Cardiac muscle cell (in vitro differentiated cells and primary cell): ENCODE measurements at places on chromosomes 1 and 21.

DNA sequence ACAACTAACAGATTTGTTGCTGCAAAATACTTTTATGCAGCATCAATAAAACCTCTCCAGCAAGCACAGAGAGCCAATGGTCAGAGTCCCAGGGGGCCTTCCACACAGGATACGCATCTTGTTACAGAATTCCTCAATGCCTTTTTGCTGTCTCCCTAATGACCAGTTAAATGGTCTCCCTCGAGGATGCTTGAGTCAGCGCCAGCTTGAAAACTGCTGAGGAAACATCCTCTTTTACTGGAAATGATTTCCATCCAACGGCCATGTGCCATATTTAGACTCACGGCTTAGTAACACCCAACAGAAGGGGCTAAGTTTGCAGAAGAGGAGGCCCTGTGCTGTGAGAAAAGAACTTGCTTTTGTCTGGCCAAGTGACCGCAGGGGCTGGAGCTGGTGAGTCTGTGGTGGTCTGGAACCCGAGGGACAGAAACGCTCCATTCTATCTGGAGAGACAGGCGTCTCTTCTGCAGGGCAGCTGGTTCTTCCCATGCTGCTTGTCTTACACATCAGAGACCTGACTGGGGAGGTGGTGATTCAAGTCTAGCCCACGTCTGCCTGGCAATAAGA, 496.4 kb downstream of the SETD4 start:
- peak; percentile 97 for DNase-seq

DNA sequence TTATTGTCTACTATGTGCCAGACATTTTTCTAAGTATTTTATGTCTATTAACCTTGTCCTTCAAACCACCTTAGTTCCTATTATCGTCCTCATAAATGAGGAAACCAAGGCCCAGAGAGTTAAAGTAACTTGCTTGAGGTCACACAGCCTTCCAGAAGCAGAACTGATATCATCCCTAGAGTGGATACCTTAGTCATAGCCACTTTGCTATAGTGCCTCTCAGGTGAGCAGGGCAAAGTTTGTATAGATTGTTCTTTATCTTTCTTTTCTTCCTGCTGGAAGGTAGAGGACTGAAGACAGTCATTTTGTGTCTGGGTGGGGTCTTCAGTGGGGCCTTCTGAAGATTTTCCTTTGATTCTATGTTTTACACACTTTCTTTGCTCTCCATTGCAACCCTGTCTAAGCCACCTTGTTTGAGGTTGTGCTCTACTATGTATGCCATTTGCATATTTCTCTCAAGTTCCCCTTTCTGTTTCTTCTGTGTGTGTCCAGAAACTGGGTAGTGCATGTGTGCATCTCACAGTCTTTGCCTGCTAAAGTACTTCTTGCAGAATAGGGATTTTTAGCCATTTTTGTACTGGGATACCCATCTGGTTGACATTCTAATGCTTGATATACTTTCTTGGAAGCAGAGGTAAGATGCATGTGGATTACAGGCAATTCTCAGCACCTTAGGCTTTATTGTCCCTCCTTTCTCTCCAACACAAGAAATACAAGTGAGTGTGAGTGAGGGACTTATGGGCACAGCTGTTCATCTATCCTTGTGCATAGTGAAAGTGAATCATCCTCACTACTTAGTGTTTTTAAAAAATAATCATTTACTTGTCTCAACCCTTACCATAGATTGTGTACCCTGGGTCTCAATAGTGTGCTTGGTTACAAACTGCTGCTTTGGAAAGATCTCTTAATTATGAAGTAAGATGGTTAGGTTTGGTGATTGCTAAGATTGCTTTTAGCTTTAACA, 207.6 kb upstream of the HMCN1 start:
- no peak for DNase-seq

GRCh38 chr21:21688889-21689288, 690.7 kb downstream of the NCAM2 start:
- peak; percentile 62 for DNase-seq

DNA sequence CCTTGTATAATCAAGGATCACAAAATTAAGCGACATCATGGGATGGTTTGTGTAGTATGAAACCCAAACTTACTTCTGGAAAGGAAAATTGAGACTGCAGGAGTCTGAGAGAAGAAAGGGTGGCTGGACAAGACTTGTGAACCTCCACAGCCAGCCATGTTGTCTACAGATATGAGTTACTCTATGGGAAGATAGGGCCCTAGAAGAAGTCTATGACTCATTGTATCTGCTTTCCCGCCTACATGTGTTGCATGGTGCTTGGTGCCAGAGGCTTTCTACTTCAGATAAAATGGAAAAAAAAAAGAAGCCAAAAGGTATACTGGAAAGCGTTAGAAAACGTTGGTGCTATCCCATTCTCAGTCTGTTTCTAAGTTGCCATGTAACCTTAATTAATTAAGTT, 18.7 kb upstream of the OR6N2 start:
- DNase-seq = peak; percentile 2

DNA sequence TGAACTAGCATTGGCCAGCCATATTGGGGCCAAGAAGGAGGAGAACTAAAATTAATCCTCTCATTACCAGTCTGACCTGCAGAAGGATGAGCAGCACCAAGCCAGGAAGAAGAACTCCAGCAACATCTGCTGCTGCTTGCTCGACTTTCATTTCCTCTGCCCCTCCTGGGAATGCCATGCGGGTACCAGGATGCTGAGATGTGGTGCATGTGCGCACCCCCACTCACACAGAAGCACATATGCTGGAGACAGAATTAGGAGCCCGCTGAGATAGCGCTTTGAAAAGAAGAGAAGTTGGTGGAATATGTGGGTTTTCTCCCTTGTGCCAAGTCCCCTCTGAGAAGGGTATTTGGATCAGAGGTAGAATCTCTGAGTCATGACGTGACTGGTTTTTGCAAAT, 70.4 kb downstream of the PLXNA2 start:
- DNase-seq = no peak

DNA sequence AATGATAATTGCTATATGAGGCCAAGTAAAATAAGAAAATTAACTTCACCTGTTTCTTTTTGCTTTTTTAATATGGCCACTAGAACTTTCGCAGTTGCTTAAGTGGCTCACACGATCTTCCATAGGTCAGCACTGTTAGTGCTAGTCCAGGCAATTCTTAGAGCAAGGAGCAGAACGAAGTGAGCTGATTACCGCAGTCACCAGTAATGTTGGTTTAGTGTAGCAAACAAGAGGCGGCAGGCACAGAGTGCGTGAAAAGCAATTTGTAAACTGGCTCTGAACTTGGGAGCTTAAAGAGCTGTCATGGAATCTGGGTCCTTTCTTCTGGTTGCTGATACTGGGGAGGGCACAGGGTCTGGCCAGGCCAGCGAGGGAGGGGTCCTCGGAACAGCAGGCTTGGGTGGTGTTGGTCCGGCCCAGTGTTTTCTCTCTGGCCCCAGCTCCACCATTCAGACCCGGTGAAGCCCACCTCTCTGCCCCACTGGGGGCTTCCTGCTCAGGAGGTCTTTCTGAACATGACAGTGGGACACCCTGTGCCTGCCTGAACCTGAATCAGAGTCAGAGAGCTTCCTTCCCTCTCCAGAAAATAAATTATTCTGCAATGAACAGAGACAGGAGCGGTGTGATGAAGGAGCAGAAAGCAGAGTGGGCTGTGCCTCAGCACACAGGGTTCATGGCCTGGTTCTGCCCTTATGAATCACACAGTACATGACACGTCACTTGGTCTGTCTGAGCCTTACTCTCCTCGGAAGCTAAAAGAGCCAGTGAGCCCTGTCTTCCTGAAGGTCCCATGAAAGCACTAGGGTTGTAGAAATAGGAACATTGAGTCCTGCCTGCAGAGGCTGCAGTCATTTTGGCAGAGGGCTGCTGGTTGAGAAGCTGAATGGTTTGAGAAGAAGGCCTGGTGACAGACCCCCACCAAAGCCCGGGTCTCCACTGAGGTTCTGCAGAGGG, 11.9 kb downstream of the ETS2 start:
- peak; percentile 59 for DNase-seq

GRCh38 chr1:94725566-94725965, 94.6 kb upstream of the SLC44A3 start:
- peak; percentile 37 for DNase-seq

- peak; percentile 47 for DNase-seq
Observed at GRCh38 chr1:43557744-43558245, 27.1 kb downstream of the PTPRF start.

DNA sequence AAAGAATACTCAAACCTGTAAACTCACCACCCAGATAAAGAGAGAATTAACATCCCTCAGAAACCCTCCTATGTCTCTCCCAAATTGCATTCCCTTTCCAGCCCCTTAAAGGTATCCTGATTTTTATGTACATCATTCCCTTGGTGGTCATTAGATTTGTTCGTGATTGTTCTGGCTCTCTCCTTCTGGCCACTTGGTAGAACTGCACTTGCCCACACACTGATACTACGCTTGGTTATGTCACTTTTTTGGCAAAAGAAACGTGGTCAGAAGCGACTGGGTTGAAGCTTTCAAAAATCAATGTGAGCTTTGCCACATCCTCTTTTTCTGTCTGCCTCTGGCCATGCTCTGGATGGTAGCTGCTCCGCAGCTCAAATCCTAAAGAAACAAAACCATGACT, 76.3 kb downstream of the KRTAP19-8 start:
- no peak for DNase-seq

DNA sequence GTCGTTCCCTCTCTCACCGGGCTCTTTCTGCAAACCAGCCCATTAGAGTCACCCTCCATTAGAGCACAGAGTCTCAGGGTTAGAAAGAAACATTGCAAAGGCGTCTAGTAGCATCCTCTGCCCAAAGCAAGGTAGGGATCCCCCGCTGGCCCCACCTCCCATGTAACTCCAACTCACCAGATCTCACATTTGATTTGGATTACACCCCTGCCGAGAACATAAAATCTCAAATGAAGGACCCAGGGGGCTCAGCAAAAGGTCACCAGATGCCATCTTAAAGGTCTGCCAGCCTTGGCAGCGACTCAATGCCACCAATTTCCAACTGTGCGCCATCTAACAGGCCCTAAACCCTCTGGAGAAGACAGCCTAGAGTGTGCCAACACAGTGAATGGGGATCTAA, 14.1 kb downstream of the C1orf87 start:
- no peak for DNase-seq

- no peak for DNase-seq
Observed at GRCh38 chr1:29650041-29650400, 413.7 kb downstream of the PTPRU start.

- no peak for DNase-seq
Observed at GRCh38 chr1:210608767-210609166, 280.1 kb downstream of the HHAT start.

DNA sequence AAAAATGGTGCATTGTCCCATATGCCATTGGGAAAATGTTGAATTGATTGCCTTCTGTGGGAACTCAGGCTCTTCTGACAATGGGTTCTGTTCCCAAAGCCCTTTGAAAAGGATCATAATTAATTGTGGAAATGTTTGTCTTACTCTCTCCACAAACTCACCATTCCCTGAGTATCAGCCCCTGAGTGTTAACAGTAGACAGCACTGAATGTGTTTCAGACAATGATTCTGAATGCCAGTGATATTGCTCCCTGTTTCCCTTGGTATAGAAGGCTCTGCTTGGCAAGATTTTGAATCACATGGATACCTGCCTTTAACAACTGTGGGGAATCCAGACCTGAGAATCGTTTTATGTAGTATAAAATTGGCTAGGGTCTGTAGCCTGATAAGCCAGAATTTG, 1096.8 kb downstream of the ADGRL2 start:
- DNase-seq = no peak

DNA sequence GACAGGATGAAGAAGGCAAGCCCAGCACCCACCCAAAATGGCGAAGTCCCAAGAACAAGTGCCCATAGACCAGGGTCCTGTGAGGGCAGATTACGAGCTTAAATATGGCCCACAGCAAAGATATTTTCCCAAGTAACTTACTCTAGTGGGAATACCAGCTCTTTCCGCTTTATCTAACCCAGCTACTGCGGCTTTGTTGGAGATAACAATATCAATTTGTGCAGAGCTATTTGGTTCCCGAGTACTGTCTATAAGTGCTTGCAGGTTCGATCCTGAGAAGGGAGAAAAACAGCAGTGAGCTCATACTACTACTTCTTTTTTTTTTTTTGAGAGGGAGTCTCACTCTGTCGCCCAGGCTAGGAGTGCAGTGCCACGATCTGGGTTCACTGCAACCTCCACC, 14.3 kb upstream of the DNAJC28 start:
- DNase-seq = no peak

DNA sequence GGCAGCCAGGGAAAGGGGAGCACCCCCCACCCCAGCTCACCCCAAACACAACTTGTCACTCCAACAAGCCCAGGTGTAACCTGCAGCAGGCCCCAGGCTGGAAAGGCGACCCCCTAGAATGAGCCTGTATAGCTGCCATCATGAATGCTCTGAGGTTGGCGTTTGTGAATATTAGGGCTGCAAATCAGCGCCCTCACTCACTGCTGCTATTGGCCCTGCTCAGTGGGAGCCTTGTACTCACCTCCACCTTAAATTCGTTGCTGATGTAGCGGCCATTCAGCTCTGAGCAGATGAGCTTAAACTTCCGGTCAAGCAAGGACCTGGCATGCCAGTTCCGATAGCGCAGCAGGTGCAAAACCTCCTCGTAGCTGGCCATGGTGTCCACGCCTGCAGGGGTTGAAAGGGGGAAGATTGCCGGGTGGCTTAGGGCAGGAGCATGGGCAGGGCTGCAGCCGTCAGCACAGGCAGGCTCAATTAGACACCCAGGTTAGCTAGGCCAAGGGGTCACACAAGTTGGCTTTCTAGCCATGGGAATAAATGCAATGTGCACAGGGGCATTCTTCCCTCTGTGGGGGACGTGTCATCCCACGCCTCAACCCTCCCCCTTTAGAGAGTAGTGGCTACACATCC, 81.7 kb downstream of the PIK3CD start:
- no peak for DNase-seq

DNA sequence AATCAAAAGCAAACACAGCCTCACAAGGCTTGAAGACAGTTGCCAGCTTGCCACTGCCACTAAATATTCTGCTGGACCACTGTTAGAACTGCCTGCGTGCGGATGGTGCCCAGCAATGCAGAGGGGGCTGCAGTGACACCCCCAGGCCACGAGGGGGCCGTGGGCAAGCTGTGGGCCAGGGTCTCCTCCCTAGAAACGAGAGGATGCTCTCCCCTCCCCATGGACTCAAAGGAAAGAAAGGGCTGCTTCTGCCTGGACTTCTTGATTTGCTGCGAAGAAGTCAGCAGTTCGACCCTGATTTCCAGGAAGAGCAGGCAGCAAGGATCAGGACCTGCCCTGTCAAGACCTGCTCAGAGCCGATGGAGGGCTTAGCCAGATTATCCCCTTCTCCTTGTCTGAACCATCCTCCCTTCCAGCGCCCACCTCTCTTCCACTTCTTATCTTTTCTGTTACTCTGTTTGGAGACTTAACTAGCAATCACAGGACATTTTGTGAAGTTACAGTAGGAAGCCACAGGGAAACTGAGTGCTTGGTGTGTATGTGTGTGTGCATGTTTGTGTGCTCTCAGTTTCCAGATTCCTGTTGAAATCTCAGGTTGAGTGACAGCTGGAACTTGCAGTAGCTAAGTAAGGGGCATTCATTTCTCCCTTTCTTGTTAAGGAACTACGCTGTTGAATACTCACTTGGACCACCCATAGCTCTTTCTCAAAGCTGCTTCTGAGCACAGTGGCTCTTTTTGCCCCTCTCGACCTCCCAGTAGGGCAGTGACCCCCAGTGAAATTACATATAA, 2.7 kb downstream of the MAN1C1 start:
- DNase-seq = peak; percentile 28
